Muscle of arm (tissue), 14 donors: ENCODE measurements at places on chromosomes 12 and 14. TPM values are rescaled to one million over a fixed set of nuclear protein-coding genes. Genes with fewer than 3 reads are reported as not detected.

DNA sequence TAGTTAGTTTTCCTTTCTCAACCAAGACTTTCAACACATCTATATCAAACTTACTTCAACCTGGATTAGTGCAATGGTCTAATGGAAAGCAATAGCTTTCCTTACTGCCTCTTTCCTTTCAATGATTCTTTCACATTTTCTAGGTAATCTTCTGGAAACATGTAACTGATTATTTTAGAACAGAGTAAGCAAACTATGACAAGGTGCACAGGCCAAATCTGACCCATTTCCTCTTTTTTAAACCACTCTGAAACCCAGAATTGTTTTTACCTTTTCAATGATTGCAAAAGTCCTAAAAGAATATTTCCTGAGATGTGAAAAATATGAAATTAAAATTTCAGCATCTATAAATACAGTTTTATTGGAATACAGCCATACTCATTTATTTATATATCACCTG, 81.6 kb upstream of the TMTC2 start:
- DNase-seq: no peak

DNA sequence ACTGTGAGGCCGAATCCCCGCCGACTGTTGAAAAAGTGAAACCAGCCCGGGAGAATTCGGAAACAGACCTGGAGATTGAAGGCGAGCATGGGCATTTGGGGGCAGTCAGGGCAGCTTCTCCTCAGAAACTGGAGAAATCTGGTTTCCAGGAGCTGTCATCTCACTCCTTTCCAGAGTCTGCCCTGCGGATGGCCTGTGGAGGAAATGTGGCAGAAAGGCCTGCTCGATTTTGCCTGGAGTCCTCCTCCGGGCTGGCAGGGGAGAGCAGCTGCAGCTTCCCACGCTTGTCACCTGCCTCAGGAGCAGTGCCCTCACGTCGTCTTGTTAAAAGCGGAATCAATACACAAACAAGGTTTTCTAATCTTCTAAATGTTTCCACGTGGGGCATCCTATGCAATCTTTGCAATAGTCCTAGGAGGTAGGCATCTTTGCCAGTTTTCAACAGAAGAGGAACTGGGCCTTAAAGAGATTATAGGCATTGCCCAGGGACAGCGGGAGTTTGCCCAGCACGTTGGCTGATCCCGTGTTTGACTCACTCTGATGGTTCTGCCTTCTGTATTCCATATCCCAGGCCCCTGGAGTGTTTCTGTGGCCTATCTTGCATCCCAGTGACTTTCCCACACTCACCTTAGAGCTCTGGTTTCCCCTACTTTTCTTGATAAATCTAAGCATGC, 2.3 kb downstream of the LRRC74A start:
- no peak for DNase-seq

DNA sequence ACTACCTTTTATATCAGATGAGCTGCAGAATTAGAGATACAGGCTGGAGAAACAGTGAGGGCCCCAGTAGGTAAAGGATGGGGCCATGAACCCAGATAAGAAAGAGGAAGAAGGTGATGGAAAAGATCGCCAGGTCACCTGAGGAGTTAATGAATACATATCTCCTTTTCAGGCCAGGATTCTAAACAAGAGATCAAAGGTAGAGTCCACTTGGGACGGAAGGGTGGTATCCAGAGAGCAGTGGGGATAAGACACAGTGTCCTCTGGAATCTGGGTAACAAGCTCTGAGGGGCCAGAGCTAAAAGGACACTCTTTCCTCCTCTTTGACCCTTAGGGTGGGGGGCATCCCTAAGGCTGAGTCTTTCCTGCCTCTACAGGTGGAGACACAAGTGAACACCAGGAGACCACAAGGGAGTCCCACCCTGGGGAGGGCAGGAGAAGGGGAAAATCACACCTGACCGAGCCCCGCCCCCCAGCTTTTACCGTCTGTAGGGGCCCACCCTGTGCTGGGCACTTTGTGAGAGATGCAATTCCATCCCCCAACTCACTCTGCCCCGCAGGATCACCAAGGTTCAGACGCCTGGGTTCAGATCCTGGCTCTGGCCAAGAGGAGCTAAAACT, 27.3 kb downstream of the SERPINA1 start:
- no peak for DNase-seq

GRCh38 chr12:127106697-127107096, 1160.3 kb upstream of the TMEM132C start:
- DNase-seq: no peak

- no peak for DNase-seq
Measured at GRCh38 chr12:79424109-79424721, 266.5 kb downstream of the PAWR start.

- DNase-seq: no peak
Measured at GRCh38 chr14:91372671-91373495, 44.7 kb downstream of the CCDC88C start.

GRCh38 chr14:105931808-105932483, 405.6 kb downstream of the TMEM121 start:
- DNase-seq: no peak

DNA sequence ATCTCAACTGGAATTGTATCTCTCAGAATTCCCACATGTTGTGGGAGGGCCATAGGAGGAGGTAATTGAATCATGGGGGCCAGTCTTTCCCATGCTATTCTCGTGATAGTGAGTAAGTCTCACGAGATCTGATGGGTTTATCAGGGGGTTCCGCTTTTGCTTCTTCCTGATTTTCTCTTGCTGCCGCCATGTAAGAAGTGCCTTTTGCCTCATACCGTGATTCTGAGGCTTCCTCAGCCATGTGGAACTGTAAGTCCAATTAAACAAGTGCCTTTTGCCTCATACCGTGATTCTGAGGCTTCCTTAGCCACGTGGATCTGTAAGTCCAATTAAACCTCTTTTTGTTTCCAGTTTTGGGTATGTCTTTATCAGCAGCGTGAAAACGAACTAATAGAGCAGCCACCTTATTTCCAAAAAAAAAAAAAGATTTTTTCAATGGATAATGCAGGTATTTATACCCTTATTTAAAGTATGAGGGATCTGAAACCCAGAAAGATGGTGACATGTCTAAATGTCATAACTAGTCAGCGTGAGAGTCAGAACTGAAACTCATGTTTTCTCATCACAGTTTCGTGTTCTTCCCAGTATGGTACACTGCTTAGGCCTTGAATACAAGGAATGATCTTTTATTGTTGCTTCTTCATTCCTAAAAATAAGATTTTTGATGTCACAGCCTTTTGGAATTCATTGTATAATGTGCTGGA, 89.6 kb downstream of the ERC1 start:
- DNase-seq: no peak

GRCh38 chr12:122895704-122896636, at the start of gene VPS37B:
Gene VPS37B, minus strand, starts transcription at chr12:122896124. Its CDS starts 62 bp downstream, at chr12:122896062.
- peak; percentile 85 for DNase-seq

DNA sequence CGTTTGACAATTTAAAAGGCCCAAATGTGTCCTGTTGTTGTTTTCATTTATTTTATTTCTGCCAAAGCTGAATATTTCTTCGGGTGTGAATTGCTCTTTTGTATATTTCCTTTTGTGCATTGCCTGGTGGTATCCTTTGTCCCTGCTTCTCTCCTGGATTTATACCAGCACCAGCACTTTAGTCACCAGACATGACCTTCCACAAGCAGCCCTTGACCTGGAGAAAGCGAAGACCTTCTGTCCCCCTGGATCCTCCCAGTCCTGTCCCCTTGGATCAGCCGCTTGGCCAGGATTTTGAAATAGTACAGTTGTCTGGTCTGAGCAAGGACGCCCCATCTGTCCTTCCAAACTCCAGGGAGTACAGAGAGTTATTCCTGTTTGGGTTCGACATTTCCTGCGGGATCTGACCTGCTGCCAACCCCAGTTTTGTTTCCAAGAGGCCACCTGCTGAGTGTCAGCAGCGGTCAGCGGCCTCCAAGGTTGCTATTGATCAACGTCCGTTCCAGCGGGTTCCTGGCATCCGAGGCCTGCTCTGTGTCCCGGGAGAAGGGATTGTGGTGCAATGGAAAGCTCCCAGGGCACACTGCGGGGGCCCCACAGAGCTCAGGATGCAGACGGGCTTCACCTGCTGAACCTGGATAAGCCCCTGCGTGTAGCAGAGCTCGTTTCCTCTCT, 45.1 kb upstream of the CHGA start:
- peak; percentile 4 for DNase-seq

GRCh38 chr14:102819747-102820330, 42.6 kb downstream of the TRAF3 start:
- peak; percentile 39 for DNase-seq

GRCh38 chr12:116067892-116068291, 209.6 kb downstream of the MED13L start:
- no peak for DNase-seq

DNA sequence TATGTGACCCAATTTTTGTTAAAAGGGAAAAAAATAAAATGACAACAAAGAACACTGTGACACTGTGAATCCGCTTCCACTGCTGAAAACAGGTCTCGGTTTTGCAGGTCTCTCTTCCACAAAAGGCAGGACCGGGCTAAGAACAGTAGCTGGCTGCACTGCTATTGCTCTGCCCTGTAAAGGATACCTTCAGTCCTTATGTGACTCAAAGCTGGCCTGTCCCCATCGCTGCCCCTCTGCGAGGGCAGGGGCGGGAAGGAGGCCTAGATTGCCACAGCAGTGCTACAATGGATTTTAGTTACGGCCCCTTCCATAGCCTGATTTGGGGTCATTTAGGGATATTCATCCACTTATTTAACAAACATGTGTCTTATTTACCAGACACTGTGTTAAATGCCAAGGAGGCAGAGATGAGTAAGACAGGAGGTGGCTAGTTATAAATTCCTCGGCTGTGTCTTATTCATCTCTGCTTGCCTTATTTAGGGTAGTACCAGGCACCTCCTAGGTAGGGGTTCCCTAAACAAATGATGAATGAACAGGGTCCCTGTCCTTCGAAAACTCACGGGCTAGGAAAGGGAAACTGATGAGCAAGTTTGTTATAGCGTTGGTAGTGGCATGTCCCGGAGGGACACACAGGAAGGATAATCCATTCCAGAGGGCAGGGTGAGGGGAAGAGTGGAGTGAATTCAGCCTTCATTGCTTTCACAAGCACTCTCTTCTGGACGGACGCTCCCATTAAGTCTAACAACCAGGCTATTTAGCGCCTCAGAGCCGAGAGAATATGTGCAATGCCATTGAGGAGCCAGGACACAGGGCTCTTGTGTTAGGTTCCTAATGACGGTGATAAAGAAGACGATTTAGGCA, 73.3 kb downstream of the EID3 start:
- DNase-seq: no peak

- peak; percentile 65 for DNase-seq
Measured at GRCh38 chr12:5884866-5885265, 60.2 kb downstream of the ANO2 start.

DNA sequence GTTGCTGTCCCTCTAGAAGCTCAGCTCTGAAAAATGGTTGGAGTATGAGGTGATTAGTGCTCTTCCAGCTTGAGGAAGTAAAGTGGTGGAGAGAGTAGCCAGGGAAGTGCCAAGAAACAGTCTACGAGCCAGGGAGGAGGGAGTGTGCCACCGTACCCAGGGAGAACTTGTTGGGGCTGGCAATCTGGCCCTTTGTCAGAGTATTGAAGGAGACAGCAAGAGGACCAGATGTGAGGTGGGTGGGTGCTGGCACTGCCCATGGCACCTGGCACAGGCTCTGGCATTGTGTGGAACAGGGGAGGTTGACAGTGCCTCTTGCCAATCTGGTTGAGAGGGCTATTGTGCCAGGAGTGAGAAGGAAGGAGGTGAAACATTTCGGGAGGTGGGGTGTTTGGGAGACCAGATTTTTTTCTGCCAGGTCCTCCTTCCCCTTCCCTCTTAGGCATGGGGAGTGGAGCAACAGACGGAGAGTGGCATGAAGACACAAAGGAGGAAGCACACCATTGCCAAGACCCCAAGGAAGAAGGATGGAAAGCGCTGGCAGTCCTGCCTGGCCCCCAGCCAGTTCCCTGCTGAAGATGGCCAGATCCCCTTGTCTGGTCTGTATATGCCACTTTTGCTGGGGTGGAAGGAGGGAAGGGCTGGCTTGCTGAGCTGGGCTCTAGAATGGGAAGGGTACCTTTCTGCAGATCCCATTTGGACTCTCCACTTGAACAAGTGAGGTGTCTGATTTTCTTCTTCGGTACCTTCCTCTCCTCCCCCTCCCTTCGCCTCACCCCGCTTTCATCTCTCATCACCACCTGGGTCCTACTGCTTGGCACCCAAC, 37.5 kb downstream of the ZFHX2 start:
- DNase-seq: no peak

DNA sequence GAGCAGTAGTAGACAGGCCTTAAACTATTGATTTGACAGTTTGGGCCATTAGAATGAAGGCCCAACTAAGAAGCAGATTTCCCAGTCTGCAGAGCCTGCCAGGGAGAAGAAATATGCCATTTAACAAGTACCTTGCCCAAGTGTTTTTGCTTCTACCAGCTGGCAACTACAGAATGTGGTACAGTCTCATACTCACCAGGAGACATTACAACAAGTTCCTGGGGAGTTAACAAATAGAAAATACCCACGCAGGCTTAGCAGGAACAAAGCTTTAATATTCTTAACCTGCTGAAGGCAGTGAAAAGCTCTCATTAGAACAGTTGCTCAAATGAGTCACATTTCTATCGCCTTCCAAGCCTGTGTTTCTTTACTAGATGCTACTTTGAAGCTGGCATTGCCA, 241.0 kb downstream of the TMEM117 start:
- DNase-seq: no peak

DNA sequence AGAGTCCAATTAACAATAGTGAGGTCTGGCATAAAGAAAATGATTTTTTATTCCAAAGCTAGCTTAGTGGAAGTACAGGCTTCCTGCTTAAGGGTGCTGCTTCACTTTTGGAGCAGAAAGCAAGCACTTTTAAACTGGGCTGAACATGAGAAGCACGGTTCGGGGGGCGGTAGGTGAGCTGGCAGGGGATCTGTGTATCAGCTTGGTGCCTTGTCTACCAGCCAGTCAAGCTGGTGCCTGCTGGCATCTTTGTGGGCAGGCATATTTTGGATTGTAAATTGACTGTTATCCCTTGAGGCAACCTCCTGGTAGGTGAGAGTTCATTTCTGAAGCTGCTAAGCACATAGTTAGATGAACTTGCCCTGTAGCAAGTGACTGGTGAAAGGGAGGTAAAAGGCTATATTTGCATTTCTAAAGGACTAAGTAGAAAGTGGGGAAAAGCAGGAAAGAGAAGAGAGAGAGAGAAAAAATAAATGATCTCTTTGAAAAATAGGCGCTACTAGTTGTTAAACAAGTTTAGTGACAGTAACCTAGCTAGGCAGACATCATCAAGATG, 121.1 kb upstream of the SYT10 start:
- no peak for DNase-seq

The KRT7 gene
- 0.69 TPM for polyA plus RNA-seq

The ATF1 gene
- polyA plus RNA-seq: 34.4 TPM

The CLEC4D gene
- polyA plus RNA-seq: not detected

The KLRF2 gene
- polyA plus RNA-seq: not detected

The TMEM132D gene
- 0.30 TPM for polyA plus RNA-seq

The SERPINA9 gene
- polyA plus RNA-seq: not detected

The TOMM20L gene
- 0.55 TPM for polyA plus RNA-seq
